Stimulated activated memory B cell treated with anti-CD40 and anti-IgM and Interleukin-4, amounts not matched to agents 10 μg/mL and 1 μg/mL and 100 μg/mL, for 72 hours (primary cell): ENCODE measurements at places on chromosomes 2 and 18.

DNA sequence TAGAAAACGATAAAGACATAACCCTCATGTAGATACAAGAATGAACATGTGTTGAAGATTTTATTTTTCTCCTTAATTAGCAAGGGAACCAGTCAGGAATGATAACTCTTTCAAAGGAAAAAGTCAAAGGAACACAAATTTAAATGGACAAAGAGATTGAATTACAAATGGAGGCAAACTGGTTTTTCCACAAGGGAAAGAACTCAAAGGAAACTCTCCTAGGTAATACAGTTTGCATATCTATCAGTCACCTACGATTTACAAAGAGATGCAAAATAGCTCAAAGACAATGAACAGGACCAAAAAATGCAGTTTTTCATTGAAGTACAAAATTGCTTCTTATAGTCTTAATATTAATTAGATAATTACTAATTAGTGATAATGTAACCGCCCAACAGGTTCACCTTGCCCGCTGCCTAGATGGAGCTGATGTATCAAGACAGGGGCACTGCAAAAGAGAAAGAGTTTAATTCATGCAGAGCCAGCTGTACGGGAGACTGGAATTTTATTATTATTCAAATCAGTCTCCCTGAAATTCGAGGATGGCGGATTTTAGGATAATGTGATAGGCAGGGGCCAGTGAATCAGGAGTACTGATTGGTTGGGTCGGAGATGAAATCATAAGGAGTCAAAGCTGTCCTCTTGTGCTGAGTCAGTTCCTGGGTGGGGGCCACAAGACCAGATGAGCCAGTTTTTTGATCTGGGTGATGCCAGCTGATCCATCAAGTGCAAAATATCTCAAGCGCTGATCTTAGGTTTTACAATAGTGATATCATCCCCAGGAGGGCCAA lies 151.0 kb downstream of the TMEM17 start:
- no peaks in the 10 kb centered on the region for H3K4me1 ChIP-seq
- H3K27me3 ChIP-seq: peaks cover 8% of the 10 kb centered on the region
- H3K4me3 ChIP-seq: no peak overlapping the region

GRCh38 chr2:233714121-233714520 lies 1.4 kb downstream of the UGT1A5 start:
- no peaks in the 10 kb centered on the region for H3K36me3 ChIP-seq
- H3K27me3 ChIP-seq: peaks cover 35% of the 10 kb centered on the region
- H3K27ac ChIP-seq: no peak overlapping the region
- ATAC-seq: no peak
- no peak overlapping the region for H3K4me3 ChIP-seq
- peaks cover 8% of the 10 kb centered on the region for H3K4me1 ChIP-seq

DNA sequence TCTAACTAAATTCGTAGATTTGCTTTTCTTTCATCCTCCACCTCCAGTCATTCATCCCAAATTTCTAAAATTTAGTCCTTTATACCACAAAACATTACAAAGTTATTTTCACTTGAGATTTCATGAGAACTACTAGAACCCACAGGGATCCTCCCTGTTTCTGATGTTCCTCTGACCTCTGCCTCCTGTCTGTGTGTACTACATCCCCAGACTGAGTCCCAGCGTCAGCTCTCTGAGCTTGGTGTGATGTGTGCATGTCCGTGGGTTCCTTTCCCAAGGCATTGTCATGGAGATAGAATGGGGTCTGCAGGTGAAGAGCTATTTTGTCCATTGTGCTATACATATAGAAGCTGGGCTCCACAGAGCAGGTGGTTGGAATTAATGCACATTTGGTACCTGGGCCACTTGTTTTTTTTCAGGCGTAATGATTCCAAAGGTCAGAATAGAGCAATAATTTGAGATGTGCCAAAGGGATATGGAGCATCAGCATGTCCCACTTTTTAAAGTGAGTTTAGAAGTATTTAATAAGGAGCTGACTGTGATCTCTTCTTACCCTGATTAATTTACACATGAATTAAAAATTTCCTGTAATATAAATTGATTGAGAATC lies 151.2 kb upstream of the BOD1L2 start:
- ATAC-seq: no peak
- no peak overlapping the region for H3K4me3 ChIP-seq
- H3K27me3 ChIP-seq: no peaks in the 10 kb centered on the region
- H3K4me1 ChIP-seq: no peaks in the 10 kb centered on the region
- no peak overlapping the region for H3K27ac ChIP-seq
- peaks cover 10% of the 10 kb centered on the region for H3K36me3 ChIP-seq

DNA sequence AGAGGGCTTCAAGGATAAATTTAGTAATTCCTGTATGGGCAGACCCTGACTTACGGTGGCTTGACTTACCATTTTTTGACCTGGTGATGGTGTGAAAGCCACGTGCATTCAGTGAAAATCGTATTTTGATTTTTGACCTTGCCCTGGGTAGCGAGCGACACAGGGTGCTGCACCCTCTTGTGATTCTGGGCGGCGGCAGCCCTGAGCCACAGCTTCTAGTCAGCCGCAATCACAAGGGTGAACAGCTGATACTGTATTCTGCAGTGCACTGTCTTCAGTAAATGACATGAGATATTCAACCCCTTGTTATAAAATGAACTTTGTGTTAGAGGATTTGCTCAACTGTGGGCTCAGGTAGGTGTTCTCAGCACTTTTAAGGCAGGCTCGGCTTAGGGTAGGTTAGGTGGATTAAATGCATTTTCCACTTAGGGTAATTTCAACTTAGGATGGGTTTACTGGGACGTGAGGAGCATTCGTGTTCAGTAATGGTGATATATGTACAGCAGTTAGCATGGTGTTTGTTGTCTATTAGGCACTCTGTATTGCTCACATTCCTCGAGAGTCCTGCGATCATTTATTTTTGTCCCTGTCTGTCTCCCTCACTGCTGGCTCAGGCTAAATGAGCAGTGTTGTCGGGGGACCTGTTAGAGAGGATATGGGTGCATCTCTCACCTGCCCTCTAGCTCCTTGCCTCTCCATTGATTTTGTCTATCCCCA lies 109.9 kb downstream of the CEP192 start:
- no peak for ATAC-seq
- no peak overlapping the region for H3K4me3 ChIP-seq
- no peaks in the 10 kb centered on the region for H3K27me3 ChIP-seq
- H3K27ac ChIP-seq: no peak overlapping the region
- no peaks in the 10 kb centered on the region for H3K4me1 ChIP-seq

DNA sequence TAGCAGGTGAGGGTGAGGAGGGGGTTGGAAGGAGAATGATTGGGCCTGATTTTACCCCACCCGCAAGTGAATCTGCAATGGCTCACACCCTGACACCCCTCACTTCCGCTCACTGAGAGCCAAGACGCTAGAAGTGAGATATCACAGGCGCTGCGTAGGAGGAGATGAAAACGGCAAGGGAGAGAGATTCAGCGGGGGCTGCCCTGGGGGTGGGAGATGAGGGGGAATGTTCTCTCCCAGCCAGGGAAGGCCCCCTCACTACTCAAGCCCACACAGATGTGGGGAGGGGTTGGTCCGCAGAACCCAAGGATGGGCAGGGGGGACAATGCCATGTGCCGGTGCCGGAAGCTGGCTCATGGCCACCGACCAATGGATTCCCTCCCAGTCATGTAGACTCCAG lies 32.9 kb downstream of the LOXHD1 start:
- no peak overlapping the region for H3K4me3 ChIP-seq
- no peaks in the 10 kb centered on the region for H3K4me1 ChIP-seq
- H3K27me3 ChIP-seq: peaks cover 32% of the 10 kb centered on the region
- no peak for ATAC-seq

DNA sequence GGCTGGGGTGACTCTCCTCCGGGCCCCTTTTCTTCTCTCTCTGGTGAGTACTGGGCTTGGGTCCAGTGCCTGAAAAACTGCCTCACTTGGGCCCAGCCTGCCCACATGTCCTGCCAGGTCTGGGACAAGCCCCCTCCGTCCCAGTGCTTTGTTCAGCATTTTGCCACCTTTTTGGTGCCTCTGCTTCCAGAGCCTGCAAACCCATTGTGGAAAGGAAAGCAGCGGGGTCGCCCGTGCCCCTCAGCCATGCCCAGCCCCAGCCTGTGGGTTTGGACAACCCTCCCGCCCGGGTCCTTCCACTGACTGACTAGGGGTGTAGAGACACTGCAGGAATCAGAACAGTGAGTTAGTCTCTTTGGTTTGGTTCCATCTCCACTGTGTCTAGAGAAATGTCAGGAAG lies 140.7 kb upstream of the ALKAL2 start:
- H3K4me3 ChIP-seq: peak overlapping the region; percentile 23
- ATAC-seq: no peak
- no peaks in the 10 kb centered on the region for H3K27me3 ChIP-seq
- H3K4me1 ChIP-seq: peaks cover 21% of the 10 kb centered on the region

GRCh38 chr2:71282493-71282892 lies 49.1 kb upstream of the ZNF638 start:
- H3K4me1 ChIP-seq: peaks cover 5% of the 10 kb centered on the region
- H3K4me3 ChIP-seq: no peak overlapping the region
- H3K27me3 ChIP-seq: peaks cover 41% of the 10 kb centered on the region

DNA sequence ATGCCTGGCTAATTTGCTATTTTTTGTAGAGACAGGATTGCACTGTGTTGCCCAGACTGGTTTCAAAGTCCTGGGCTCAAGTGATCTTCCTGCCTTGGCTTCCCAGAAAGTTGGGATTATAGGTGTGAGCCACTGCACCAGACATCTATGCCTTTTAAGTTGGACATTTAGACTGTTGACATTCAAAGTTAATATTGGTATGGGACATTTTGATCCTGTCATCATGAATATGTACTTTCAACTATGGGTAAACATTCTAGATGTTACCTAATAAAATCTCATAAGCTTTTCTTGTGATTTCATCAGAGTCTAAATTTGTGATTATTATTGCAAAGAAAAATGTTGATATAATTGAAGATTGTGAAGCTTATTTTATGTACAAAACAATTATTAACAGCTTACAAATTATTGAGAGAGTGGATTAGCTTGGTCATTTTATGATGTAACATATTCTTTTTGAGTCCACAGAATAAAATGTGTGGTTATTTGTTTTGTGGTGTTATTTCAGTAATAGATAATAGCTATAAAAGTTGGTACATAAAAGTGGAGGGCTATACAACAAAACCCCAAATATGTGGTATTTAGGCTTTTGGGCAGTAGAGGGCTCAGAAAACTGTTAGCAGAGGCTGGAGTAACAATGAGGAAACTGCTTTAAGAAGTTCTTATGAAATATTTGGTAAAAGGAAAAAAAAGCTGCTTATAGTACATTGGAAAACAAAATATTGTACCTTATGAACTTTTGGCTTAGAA lies 41.4 kb downstream of the STARD6 start:
- no peaks in the 10 kb centered on the region for H3K36me3 ChIP-seq
- H3K27me3 ChIP-seq: peaks cover 15% of the 10 kb centered on the region
- no peak overlapping the region for H3K27ac ChIP-seq

DNA sequence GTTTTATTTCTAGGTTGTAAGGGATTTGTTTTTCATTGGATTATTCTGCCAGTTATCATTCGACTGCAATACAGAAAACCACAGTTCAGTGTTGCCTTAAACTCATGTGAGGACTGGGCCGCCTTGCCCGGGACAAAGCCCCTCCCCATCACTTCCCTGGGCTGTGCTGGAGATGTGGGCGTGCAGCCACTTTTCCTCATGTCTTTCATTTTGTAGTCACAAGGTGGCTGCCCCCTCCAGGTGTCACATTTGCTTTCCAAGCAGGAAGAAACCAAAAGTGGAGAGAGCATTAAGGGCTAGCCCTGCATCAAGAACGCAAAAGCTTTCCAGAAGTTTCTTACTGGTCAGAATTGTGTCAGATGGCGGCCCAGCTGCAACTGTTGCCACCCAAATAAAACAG lies 492.5 kb upstream of the ID2 start:
- peaks cover 39% of the 10 kb centered on the region for H3K27me3 ChIP-seq
- ATAC-seq: no peak
- no peak overlapping the region for H3K4me3 ChIP-seq
- no peak overlapping the region for H3K27ac ChIP-seq

- H3K4me3 ChIP-seq: no peak overlapping the region
- no peaks in the 10 kb centered on the region for H3K36me3 ChIP-seq
- no peaks in the 10 kb centered on the region for H3K27me3 ChIP-seq
Observed at GRCh38 chr2:124187948-124188347, 162.9 kb downstream of the CNTNAP5 start.

DNA sequence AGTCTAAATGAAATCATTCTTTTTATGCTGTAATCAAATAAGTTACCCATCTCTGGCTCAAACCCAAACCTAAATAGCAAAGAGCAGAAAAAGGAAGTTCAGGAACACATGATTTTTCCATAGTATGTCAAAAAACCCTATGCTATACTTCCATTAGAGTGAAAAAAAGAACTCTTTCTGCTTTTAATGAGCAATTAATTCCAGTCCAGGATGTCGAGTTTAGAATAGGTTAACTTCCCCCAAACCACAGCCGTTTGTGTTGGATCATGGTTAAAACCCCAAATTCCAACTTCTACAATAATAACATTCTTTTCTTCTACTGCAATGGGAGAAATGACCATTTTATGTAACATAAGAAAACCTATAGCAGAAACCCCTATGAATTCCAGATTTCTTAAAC lies 171.1 kb upstream of the NRP2 start:
- no peak overlapping the region for H3K27ac ChIP-seq
- H3K4me3 ChIP-seq: no peak overlapping the region
- ATAC-seq: no peak

GRCh38 chr18:35746826-35747339 lies 165.3 kb downstream of the GALNT1 start:
- no peak overlapping the region for H3K4me3 ChIP-seq
- peaks cover 7% of the 10 kb centered on the region for H3K4me1 ChIP-seq
- H3K36me3 ChIP-seq: peaks cover 6% of the 10 kb centered on the region
- ATAC-seq: no peak
- no peak overlapping the region for H3K27ac ChIP-seq

GRCh38 chr18:49886891-49887764 lies 73.8 kb upstream of the ACAA2 start:
- H3K27ac ChIP-seq: no peak overlapping the region
- H3K27me3 ChIP-seq: peaks cover 10% of the 10 kb centered on the region
- ATAC-seq: no peak
- no peaks in the 10 kb centered on the region for H3K4me1 ChIP-seq
- no peak overlapping the region for H3K4me3 ChIP-seq

- H3K27ac ChIP-seq: no peak overlapping the region
- no peak for ATAC-seq
- peaks cover 41% of the 10 kb centered on the region for H3K36me3 ChIP-seq
- H3K4me3 ChIP-seq: no peak overlapping the region
- no peaks in the 10 kb centered on the region for H3K27me3 ChIP-seq
Observed at GRCh38 chr2:68216454-68217310, 35.6 kb downstream of the PPP3R1 start.

- H3K4me1 ChIP-seq: no peaks in the 10 kb centered on the region
- no peak overlapping the region for H3K4me3 ChIP-seq
- no peaks in the 10 kb centered on the region for H3K36me3 ChIP-seq
- no peaks in the 10 kb centered on the region for H3K27me3 ChIP-seq
- H3K27ac ChIP-seq: no peak overlapping the region
Observed at GRCh38 chr18:32301976-32302743, 112.3 kb downstream of the MEP1B start.

- H3K36me3 ChIP-seq: no peaks in the 10 kb centered on the region
- no peaks in the 10 kb centered on the region for H3K4me1 ChIP-seq
- peaks cover 11% of the 10 kb centered on the region for H3K27me3 ChIP-seq
- no peak for ATAC-seq
- no peak overlapping the region for H3K4me3 ChIP-seq
- no peak overlapping the region for H3K27ac ChIP-seq
Observed at GRCh38 chr2:71615767-71616730, 162.7 kb downstream of the DYSF start.
